ENCODE measurements at places on chromosomes 3 and 15.

GRCh38 chr15:31314380-31314779, 12.3 kb upstream of the KLF13 start:
- no peak for DNase-seq

DNA sequence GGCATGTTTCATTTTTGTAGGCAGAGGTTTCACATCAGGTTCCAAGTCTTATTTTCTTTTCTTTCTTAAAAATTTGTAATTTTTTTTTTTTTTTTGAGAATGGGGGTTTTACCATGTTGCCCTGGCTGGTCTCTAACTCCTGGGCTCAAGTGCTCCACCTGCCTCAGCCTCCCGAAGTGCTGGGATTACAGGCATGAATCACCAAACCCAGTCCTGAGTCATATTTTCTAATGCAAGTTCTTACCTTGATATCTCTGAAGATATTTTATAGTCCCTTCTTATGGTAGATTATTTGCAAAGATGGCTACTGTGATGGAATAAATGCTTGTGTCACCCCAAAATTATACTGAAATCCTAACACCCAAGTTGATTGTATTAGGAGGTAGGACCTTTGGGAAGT, 63.8 kb downstream of the SLC9A9 start:
- no peak for DNase-seq

GRCh38 chr15:92011611-92012367, 158.3 kb downstream of the SLCO3A1 start:
- DNase-seq = no peak

DNA sequence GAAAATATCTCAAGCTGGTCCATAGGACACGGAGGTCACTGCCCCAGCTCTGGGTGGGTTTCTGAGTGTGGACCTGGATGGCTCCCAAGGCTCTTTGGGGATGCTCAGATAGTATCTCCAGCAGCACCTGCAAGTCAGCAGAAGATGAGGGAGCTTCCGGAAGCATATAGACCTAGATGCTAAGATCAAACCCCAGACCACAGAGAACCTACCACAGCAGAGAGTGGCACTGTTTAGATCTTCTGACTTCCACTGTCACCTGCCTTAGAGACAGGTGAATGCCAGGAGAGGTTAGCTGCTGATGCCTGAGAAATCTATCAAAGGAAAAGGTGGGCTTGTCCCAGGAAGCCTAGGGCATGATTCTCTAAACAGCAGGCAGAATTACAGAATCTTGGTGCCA, 105.7 kb upstream of the TRPM1 start:
- DNase-seq = no peak

GRCh38 chr3:188397766-188398705, 244.1 kb downstream of the LPP start:
- no peak for DNase-seq

- no peak for DNase-seq
Observed at GRCh38 chr15:57092252-57092651, 173.8 kb downstream of the TCF12 start.

DNA sequence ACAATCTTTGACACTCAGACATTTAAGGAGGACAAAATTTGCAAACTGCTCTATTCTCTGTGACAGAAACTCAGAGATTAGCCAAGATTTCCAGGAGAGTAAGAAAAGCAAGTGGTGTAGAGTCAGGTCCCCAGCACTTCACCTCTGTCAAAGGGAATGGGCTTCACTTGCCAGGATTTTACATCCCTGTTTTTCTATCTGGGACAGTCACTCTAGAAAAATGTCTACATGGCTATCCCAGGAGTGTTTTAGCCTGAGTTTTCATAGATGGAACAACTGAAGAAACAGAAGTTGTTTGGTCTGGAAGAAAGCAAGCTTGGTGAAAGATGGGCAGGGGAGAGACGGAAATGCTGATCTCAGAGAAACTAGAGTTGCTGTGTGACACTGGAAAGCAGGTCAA, 3.0 kb downstream of the FAM219B start:
- no peak for DNase-seq

- no peak for DNase-seq
Observed at GRCh38 chr3:20406611-20407011, 220.6 kb upstream of the SGO1 start.

- no peak for DNase-seq
Observed at GRCh38 chr3:191366675-191367074, 36.3 kb upstream of the UTS2B start.

DNA sequence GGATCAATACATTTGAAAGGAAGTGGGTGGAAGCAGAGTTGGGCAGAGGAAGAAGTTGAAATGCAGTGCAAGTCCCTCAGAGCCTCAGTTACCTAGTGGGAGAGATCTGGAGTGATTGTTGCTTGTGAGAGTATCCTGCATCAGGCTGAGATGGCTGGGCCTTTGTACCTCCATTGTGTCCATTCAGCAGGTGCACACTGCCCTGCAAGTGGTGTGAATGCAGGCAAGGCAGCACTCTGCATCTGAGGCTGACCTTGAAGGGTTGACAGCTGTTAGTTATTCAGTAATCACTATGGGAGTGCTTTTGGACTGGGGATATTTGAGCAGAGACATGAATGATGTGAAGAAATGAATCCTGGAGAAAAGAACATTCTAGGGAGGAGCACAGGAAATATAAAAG, 25.2 kb downstream of the ATP6V1A start:
- no peak for DNase-seq

GRCh38 chr3:9600597-9600996, 47.0 kb upstream of the LHFPL4 start:
- DNase-seq = peak; percentile 50

GRCh38 chr3:49032646-49033304, 3.6 kb upstream of the IMPDH2 start:
- no peak for DNase-seq

DNA sequence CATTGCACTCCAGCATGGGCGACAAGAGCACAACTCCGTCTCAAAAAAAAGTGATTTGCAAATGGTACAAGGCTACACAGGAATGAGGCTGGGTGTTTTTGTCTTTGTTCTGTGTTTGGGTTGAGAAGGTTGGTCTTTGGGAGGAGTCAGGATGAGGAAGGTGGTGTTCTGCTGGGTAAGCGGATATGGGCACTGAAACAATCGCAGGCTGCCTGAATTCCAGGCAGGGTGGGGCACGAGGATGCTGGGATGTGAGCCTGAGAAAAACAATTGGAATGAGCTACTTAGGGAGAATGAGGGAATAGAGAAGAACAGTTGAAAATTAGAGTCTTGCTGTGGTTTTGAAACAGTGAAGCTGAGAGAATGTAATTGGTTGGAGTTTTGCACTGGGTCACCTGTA, 51.6 kb downstream of the ZBTB38 start:
- no peak for DNase-seq

- DNase-seq = no peak
Observed at GRCh38 chr15:74179101-74179841, 5.8 kb downstream of the ISLR start.

DNA sequence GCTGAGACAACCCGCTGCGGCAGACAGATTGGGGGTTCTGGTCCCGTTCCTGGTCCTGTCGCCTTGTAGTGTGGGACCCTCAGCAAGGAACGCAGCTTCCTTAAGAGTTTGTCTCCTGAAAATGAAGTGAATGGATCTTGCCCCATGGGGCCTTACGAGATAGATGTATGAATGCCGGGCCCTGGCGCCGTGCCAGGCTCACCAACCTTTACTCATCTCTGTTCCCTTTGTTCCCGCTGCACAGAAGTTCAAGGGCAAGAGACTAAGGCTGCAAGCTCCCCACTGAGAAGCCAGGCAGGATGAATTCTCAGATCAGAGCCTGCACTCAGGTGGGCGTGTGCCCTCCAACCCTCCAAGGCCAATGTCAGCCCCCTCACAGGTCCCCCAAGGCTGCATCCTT, 162.7 kb upstream of the IQSEC1 start:
- DNase-seq = no peak

DNA sequence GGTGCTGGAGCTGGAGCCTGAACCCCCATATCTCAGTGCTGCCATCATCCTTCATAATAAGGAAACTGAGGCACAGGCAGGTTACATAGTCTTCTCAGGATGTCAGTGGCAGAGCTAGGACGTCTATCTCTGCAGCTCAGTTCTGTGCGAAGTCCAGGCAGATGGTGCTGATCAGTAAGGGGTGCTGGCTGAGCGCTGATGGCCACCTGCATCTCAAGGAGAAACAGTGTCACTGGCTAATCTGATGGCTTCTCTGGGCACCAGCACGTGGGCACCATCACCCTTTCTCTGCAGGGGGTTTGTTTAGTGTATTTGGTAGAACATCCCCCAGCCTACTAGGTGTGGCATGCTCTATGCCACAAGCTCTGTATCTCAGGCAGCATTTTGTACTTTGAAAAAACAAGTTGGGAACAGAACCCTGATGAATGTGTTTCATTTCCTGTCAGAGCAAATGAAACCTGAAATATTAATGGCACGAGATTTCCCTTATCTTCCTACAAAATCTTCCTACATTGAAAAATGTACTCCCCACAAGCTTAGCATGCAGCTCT, 35.1 kb downstream of the APBA2 start:
- DNase-seq = no peak

DNA sequence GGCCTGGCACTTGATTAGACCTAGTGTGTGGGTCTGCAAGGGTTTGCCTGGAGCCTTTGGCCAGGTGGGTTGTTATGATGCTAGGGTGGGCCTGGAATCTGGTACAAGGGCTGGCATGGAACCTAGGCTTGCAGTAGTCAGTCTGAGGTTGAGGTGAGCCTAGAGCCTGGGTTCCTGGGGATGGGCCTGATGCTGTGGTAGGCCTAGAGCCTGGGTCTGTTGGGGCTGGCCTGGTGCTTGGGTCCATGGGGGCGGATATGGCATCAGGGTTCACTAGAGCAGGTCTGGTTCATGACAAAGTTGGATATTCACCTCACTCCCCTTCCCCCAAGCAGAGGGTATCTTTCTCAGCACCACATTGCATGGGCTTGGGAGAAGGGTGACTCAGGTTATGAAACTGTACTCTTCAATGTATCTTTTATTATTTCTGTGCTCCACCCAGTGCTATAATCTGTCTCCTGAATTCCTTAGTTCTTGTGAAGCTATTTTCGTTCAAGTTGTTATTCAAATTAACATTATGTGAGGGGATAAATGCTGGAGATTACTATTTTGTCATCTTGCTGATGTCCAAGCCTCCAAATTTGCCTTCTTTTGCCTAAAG, 274.4 kb downstream of the NFKBIZ start:
- DNase-seq = no peak

GRCh38 chr3:76203578-76203977, 418.2 kb upstream of the ZNF717 start:
- DNase-seq = no peak

DNA sequence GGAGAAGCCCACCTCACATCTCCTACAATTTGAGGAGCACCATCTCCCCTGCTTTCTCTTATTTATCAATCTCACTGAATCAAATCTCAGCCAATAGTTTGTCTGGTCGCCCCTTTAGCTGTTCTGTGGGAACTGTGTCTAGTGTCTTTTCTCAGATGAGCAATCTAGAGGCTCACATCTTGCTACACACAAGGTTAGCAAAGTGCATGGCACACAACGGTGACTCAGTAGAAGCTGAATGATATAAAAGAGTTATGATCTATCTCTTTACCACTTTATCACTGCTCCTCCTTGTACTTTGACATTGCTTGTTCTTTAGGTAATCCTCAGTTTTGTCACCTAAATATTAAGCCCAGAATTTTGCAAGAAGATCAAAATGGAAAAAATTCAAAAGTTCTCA, 16.8 kb upstream of the COLQ start:
- no peak for DNase-seq

DNA sequence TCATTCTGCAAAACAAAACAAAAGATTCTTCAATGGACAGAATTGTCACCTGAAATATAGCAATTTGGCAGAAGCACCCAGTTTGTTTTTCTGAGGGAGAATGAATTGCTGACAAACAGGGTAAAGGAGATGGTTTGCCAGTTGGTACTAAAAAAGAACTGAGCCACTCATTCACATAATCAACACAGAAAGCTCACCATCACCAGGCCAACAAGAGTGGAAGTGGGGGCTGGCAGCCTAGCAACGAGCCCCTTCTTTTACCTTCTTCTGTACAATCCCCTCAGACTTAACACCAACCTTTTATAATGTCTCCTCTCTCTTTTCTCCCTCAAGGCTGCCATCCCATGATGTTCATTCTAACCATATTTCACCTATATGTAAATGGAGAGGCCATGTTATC, 5.9 kb downstream of the TOP2B start:
- DNase-seq = no peak

DNA sequence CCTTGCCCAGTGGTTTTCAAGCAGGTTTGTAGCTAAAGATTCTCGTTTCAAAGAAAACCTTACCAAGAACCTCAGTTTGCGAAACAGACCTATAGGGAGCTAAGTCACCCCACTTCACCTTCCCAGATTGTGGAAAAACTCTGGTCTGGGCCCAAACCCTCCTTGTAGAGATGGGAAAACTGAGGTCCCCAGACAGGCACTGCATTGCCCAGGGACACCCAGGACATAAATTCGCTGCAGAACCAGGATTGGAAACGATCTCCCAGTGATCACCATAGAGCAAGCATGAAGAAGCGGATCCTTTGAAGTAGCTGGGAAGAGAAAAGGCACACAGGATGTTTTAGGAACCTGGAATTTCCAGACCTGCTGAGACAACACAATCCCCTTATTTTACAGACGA, 85.6 kb upstream of the PIAS1 start:
- no peak for DNase-seq

DNA sequence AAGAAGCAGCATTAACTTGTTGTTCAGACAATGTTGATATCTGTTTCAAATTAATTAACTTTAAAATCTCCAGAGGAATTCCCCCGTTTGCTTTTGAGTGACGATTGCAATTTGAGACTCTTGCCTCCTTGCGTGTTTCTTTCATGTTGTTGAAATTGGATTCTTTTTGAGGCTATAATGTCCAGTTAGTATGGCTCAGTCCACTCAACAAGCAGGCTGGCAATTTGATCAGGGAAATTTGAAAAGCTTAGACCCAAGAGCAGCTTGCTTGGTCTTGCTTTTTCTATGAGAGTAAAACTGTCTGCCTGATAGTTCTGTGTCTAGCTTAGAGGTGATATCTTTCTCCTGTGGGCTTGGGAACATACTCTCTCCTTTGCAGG, 2.0 kb downstream of the ARID3B start:
- DNase-seq = no peak

GRCh38 chr3:48466386-48467109, 20.0 kb downstream of the ATRIP start:
- no peak for DNase-seq

DNA sequence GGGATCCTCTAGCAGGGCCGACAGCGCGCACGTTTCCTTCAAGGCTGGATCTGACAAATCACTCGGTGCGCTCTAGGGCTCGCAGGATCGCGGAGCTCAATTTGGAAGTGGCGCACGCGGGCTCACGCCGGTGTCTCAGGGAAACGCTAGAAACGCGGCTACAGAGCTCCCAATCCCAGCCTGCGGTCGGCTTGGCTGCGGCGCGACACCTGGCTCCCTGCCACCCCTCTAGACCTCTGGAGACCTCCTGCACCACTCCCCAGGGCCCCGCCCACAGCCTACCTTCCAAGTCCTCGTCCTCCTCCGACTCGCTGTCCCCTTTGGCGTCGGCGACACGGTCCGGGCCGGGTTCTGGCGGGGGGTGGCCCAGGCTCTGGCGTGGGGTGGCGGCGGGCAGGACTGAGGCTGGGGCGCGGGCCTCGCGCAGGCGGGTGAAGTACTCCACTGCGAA, 596 bp downstream of the PRKAR2A start:
- DNase-seq = peak; percentile 38

Data from DMS79 (cell line).